ENCODE measurements at places on chromosomes 5 and 9.

- no peak for DNase-seq
Observed at GRCh38 chr5:87307796-87308423, 40.2 kb downstream of the RASA1 start.

DNA sequence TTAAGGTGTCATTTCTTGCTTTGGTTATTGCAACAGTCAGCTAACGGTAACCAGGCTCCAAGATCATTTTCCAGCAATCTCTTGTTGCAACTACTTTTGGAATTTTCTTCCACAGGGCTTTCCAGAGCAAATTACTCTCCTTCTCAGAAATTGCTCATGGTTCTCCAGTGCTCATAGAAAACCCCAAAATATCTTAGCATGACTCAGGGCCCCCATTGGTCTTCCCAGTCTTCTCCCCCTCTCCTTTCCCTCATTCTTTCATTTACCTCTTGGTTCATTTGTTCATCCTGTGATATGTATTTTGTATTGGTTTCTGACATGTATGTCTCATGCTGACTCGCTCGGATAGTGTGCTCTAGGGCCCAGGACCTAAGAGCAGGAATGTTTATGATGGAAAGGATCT, 35.6 kb downstream of the WWC1 start:
- DNase-seq, result no peak

DNA sequence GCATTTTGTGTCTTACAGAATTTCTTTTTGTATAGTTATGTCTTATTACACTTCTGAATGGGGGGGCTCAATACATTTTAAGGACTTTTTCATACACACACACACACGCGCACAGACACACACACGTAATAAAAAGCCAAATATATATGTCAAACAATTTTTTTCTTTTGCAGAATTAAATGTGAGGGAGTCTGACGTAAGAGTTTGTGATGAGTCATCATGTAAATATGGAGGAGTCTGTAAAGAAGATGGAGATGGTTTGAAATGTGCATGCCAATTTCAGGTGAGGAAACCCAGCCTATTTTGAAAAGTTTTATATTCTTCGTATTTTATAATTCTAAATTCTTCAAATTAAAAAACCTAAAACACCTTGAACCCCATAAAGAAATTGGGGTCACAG, 25.6 kb downstream of the TMEFF1 start:
- no peak for DNase-seq

DNA sequence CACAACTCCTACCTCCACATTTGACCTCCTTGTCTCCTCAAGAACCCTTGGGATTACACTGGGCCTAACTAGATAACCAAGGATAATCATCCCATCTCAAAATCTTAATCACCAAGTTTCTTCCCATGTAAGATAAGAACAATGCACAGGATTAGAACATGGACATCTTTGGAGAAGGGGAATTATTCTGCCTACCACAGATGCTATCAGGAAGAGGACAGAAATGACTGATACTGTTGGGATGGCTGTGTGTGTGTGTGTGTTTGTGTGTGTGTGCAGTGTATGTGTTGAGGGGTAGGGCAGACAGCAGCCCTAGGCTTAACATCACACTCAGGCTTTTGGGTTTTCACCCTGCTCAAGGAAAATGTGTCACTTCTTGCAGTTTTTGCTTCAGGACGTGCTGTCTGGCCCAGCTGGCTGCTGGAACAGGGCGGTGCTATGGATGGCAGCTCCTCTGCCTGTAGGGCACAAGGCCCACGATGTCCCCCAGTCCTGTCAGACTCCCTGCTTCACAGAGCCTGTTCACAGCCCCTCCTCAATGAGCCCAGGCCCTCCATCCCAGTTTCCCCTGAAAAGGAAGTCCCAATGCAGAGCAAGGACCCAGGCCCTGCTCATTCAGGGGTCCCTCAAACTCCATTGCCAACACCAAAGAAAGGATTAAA, 7.7 kb downstream of the CA9 start:
- no peak for DNase-seq

- no peak for DNase-seq
Observed at GRCh38 chr9:99221266-99221620, 499 bp downstream of the ALG2 start.

DNA sequence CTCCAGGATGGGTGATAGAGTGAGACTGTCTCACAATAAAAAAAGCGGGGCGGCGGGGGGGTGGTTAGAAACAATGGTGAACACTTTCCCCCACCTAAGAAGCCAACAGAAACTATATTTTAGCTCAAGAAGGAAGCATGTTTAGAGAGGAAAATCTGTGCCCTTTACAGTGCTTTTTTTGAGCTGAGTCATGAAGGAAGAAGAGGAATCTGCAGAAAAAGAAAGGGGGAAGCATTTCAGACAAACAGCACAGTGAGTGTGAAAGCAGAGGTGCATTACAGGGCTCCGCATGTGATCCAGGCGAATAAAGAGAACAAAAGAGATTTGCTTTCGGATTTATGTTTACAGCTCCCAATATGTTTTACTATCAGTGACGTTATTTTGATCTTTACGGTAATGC, 1504.6 kb upstream of the WWC1 start:
- DNase-seq, result no peak

DNA sequence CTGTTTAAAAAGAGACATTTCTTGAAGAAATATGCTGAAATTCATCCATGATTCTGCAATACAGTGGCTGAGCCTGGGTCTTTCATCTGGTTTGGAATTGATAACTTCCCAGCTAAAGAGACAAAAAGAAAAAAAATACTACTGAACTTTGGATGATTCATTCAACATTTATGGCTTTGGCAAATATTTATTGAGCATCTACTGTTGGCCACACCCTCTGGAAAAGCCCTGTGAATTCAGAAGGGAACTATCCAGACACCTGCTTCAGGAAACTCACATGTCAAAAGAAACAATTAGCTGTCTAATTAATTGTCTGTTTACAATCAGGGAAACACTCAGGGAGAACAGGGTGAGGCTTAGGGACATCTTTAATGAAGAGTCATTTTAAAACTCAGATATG, 17.8 kb upstream of the ZNF622 start:
- no peak for DNase-seq

- no peak for DNase-seq
Observed at GRCh38 chr5:146484714-146485391, 31.1 kb downstream of the GPR151 start.
